ENCODE measurements at places on chromosomes 1 and 21.

GRCh38 chr1:76418531-76418930 is 344.0 kb downstream of the ST6GALNAC3 start:
- DNase-seq, result no peak

- DNase-seq, result no peak
Measured at GRCh38 chr1:87678266-87678665, 349.6 kb downstream of the LMO4 start.

DNA sequence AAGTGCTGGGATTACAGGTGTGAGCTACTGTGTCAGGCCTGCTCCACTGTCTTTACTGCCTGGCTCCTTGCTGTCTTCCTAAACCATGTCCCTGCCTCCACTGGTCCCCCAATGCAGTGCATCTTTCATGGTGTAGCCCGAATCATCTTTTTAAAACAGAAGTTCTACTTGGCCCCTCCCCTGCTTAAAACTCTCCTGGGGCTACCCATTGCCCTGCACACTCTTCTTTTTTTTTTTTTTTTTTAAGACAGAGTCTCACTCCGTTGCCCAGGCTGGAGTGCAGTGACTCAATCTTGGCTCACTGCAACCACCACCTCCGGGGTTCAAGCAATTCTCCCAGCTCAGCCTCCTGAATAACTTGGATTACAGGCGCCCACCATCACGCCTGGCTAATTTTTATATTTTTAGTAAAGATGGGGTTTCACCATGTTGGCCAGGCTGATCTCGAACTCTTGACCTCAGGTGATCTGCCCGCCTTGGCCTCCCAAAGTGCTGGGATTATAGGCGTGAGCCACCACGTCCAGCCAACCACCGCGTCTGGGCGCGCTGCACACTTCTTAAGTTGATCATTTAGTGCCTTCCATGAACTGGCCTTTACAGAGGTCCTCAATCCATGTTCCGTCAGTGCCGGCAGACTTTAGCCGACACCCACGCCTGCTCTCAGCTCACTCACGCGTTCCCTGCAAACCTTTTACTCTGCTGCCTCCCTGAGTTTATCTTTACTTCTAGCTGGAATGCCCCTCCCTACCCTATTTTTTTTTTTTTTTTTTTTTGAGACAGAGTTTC is 2.4 kb downstream of the FCN3 start:
- DNase-seq, result no peak

- no peak for DNase-seq
Measured at GRCh38 chr1:207308451-207309190, 12.9 kb upstream of the CD55 start.

DNA sequence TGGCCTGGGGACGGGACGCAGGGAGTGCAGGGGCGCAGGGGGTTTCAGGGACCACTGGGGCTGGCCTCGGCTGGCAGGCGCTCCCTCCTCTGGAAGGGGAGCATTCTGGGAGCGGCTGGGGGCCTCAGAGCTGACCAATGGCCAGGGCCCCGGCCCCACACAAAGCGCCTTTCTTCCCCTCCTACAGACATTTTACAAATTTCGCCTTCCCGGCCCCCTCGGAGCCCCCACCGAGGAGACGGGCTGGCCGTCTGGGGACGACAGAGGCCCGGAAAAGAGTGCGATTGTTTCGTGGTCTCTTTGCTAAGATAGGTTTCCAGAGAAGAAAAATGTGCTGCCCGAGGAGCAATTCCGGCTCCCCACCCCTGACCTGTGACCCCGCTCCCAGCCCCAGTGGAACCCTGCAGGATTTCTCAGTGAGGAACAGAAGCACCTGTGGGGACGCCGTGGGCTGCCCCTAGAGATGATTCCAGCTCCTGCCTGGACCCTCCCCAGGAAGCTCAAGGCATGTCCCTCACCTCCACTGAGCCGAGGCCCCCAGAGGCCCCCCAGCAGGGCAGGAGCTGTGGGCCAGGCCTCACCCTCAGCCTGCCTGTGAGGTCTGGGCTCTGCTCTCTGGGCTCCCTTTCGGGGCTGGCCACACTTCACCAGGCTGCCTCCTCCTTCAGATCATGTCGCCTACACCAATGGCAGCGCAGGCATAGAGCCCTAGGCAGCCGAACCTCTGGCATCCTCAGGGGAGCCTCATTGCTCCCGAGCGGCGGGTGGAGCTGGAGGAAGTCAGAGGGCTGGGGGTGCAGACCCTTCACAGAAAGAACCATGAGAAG is 15.0 kb upstream of the PLEKHG5 start:
- DNase-seq, result no peak

- peak; percentile 22 for DNase-seq
Measured at GRCh38 chr1:171220581-171221054, 27.7 kb upstream of the FMO1 start.
